Omental fat pad (tissue), 4 donors: ENCODE measurements at places on chromosomes 11 and 22.

DNA sequence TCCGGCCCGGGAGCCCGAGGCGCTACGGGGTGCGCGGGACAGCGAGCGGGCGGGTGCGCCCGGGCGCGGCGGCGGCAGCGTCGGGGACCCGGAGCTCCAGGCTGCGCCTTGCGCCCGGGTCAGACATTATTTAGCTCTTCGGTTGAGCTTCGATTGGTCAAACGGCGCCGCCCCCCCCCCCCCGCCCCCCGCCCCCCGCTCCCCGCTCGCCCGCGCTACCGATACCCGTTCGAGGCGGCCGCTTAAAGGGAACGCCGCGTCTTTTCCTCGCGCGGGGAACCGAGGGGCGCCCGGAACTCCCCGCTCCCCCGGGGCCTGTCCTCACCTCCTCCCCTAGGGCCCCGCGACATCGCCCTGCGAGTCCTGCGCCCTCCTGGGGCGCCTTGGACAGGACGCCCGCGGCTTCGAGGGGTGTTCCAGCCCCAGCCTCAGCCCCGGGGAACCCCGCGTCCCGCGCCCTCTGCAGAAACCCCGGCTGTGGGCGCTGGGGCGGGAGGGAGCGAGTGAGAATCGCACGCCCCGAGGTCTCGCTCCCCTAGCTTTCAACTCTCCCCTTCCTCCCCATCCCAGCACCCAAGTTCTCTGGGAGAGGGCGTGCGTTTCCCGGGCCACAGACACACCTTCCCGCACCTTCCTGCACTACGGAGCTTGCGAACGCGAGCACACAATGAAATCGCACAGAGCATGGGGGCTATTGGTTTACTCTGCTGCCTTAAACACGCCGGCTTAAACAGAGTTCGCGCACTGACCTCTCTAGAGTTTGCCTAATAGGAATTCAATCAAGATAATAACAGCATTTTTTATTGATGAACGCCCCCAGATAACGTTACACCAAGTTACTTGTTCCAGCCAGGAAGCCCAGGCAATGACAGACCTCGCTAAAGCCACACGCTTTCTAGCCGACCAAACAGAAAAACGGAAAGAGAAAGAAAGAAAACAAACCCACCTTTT, at the start of gene BDNF:
Gene BDNF (minus strand): TSS at position 105 of the 951 bp plus-strand sequence. CDS start 41,891 bp downstream, outside the sequence.
- DNase-seq = no peak

GRCh38 chr22:24427500-24428164, at the start of gene ADORA2A:
Gene ADORA2A, plus strand, starts transcription at chr22:24427599. Its CDS starts 5,806 bp downstream, at chr22:24433405.
- DNase-seq = no peak

DNA sequence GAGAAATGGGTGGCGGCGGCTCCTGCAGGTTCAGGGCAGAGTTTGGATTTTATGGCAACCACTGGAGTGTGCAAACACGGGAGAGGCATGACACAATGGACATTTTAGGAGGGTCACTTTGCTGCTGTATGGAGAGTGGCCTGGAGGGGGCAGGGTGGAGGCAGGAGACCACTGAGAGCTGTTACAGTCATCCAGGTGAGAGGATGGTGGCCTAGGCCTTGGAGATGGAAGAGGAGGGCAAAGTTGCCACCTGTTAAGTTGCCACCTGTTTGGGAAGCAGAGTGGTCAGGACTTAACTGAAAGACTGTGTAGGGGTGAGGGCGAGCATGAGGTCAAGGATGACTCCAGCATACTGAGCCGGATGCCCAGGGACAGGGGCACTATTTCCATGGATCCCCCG, 2.3 kb upstream of the RAD9A start:
- DNase-seq = no peak

DNA sequence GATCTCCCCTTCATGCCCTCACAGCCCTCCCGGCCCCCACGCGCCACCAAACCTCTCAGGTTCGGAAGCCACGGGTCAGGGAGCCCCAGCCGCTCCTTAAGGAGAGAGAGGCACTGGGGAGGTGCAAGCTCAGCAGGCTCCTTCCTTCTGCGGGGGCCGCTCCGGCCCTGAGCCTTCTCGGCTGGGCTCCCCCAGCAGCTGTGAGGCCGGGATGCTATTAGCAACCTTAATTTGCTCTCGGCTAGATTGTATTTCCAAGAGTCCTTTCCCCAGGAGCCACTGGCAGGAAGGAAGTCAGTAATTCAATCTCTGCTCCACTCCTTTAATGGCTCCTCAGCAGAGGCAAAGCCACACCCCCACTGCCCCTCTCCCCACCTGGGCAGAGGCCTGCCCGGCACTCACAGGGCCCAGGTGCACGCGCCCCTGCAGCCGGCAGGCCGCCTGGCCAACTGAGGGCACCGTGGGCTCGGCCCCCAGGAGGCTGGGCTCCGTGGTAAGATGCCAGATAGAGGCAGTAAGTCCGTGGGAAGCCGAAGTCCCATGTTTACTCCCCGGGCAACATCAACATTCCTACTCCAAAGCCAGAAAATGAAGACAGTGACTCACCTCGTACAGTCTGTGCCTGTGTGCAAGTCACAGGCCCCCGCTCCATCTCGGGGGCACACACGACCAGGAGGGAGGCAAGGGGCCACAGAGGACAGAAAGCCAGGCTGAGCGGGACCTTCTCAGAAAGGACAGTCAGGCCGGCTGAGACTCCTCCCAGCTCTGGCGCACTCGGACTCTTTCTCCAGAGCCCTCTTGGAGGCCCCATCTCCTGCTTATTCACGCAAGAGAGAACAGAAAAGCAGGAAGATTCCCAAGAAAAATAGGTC, 5.2 kb downstream of the IGSF9B start:
- DNase-seq = no peak

- DNase-seq = no peak
Measured at GRCh38 chr11:48005136-48005535, 24.8 kb downstream of the PTPRJ start.

DNA sequence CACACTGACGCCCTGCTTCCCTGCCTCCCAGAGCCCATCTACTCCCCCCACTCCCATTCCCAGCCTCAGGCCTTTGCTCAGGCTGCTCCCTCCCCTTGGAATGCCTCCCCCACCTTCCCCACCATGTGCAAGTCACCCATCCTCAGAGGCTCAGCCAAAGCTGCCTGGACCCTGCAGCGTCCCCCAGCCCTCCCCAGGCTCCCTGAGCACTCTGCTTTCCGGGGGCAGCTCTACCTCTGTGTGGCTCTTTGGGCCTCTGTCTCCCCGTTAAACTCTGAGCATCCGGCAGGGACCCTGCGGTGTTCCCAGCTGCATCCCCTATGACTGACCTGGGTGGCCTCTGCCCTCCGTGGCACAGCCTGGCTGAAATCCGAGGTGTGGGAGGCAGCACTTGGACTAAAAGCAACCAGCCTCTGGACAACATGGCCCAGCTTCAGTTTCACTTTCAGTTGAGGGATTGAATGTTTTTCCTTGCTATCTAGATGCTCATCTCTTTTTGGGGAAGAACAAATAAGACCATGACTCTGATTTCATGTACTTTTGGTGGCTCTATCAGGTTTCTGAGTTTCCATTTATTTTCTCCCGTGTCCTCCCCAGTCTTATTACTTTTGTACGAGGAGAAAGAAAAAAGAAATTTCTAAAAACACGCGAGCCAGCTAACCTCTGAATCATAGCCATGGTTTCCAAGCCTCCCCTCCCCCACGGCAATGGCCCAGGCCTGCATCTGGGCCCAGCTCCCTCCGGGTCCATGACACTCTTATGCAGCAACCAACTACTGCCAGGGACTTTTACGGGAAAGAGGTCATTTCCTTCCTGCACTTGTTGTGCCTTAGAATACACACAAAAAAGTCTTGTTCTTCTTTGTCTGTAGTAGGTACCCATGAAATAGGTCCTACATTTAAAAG, 3.8 kb downstream of the APOL3 start:
- DNase-seq = peak; percentile 90

GRCh38 chr11:11931461-11932055, 76.9 kb downstream of the DKK3 start:
- no peak for DNase-seq

- no peak for DNase-seq
Measured at GRCh38 chr22:37178350-37179125, 9.5 kb downstream of the C1QTNF6 start.

GRCh38 chr11:77107950-77108349, 5.3 kb downstream of the OMP start:
- no peak for DNase-seq

DNA sequence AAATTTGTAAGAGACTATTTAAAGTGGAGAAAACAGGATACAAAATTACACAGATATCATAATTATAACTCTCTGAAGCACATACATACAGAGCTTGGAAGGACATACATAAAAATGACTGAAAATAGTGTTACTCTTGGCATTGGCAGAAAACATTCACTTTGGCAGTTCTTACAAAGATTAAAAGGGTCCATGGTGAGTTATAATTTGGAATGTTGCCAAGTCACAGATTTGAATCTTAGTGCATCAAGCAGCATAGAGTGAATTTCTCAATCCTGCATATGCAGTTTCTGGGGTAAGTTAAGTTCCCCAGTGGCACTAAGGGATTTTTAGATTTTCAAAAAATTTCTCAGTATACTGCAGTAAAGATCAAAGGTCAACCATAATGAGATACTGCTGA, 115.9 kb downstream of the CCDC81 start:
- no peak for DNase-seq

- no peak for DNase-seq
Measured at GRCh38 chr11:2325123-2325522, 23.3 kb downstream of the TSPAN32 start.

DNA sequence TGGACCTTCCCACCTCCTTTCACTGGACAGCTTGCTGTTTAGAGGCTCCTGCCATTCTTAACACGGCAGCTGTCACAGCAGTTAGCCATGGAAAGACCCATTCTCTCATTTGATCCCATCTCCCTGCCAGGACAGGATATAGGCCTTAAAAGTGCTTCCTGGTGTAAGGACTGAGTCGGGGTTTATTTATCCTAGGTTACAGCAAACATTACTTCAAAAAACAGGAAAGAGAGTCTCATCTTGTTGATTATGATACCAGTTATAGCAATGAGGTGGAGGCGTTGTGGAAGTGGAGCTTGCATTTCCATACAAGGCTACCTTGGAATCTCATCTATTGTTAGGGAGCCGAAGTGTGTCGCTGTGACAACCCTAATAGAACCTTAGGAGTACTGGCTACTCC, 17.4 kb upstream of the ETS1 start:
- no peak for DNase-seq

GRCh38 chr11:1034456-1035295, 1.8 kb downstream of the MUC6 start:
- no peak for DNase-seq
